Amygdala (tissue), 56 donors: ENCODE measurements at places on chromosomes 6 and 20.

DNA sequence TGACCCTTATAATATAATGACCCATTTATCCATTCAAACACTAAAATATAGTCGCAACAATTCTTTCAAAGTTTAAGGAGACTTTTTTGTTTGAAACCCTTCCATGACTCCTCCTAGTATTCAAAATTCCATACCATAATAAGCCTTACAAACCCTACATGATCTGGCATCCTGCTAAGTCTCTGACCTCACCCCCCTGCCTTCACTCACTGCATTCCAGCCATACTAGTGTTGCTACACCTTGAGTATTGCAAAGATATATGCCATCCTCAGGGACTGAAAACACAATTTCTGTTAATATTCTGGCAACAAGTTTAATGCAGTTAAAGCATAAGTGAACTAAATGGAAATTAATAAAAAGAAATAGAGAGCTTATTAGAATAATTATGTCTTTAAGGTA lies 168.4 kb downstream of the EYS start:
- no peak for DNase-seq

DNA sequence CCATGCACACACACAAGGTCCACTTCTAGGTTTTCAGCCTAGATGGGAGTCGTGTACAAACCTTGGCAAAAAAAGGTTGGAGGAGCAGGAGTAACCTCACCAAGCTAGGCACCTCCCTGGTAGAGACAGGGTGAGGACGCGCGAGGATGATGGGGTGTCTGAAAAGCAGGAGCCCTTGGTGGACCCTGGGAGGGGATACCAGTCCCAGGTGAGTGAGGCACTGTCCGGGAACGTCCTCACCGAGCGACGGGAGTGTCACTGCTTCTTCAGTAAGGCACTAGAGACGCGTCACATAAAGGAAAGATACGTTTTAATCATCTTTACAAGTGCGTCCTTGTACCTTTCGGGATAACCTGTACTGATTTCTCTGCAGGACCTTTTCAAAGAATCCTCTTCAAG lies 29.4 kb upstream of the ZBP1 start:
- DNase-seq, result no peak

DNA sequence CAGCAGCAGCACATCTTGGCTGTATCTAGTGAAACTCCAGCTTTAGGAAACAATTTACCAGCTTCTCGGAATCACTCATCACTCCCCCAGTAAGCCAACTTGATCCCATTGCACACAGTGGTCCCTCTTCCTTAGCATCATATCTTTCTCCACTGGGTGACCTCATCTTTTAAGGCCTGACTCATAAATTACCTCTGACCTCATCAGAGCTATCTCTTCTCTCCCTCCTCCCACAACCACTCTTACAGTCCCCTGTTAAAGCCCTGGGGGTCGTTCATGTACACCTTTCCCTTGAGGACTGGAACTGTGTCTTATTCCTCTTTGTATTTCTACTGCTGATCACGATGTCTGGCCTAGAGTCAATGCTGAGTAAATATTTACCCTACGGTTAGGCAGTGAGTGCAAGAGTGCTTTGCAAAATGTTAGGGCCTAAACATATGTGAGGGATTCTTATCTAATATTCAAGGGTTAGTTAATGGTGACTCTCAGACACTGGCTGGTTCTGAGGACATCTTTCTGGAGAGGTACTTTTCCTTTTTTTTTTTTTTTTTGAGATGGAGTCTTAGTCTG lies 187.2 kb downstream of the LRFN2 start:
- no peak for DNase-seq

DNA sequence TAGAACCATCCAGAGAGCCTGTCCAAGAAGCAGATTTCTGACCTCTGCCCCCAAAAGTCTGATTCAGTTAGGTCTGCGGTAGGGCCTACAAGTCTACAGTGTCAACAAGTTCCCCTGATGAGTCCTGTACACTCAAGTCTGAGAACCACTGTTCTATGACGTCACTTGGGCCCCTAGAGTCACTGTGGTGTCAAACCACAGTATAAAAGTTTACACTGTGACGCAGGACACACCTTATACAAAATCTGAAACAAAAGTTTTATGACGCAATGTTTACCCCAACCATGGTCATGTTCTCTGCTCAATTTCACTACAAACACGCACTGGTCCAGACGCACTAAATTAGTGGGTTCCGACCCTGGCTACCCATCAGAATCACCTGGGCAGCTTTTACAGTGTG lies 17.9 kb downstream of the SLA2 start:
- no peak for DNase-seq

DNA sequence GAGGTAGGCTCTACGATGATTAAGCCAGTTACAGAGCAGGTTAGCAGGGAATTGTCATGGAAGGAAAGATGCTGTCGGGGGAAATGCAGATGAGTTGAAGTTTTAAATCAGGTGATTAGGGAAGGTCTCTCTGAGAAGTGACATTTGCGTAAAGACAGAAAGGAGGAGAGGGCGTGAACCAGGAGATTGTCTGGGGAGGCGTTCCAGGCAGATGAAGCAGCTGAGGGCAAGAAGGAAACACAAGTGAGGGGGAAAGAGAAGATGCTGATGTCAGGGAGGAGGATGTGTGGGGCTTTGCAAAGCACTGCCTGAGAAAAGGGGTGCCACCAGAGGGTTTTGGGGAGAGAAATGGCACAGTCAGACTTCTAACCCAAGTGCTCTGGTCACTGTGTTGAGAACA lies 2.5 kb upstream of the TMEM14B start:
- DNase-seq, result no peak

GRCh38 chr6:27700337-27700736 lies 211.9 kb downstream of the OR2B2 start:
- DNase-seq, result no peak

GRCh38 chr6:170101281-170102035 lies 189.4 kb downstream of the DLL1 start:
- no peak for DNase-seq

GRCh38 chr20:56624786-56625681 lies 4.1 kb upstream of the TFAP2C start:
- DNase-seq, result no peak

- DNase-seq, result no peak
Measured at GRCh38 chr6:44333273-44333919, 9.1 kb upstream of the SPATS1 start.

DNA sequence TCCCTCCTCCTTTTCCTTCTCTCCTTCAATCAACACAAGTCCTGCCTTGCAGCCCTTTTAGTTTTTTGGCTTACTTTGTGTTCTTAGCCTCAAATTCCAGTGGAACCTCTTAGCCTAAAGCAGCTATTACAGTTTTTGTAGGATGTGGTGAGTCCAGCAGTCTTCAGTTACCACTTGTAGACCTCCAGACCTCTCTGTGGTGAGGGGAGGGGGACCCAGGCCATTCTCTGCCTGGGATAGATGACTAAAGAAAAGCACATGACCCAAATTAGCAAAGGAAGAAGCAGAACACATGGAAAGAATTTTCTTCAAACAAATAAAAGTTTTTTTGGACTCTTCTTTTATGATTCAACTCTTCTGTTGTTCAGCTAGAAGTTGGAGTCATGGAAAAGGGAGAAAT lies 246.5 kb downstream of the HAO1 start:
- DNase-seq, result no peak

DNA sequence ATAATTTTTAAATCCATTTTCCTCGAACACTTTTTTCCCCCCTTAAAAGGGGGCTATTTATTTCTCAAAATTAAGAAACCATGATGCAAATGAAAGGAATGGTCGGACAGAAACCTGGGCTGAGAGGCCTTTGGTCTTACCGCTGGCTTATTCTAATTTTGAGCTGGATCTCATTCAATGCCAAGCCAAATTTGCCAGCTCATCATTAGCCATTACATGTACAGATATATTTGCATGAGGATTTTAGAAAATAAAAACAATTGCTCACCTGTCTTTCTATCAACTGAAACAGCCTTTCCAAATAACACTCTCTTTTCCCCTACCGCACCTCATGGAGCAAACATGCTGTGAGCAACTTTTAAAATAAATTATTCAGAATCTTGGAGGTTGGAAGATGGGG lies 219.5 kb upstream of the DTNBP1 start:
- no peak for DNase-seq

- DNase-seq, result no peak
Measured at GRCh38 chr6:156617376-156617775, 159.8 kb upstream of the ARID1B start.

- no peak for DNase-seq
Measured at GRCh38 chr6:75504465-75505222, 11.0 kb upstream of the FILIP1 start.
